Uterus (tissue), 4 donors: ENCODE measurements at places on chromosomes 7 and 10. TPM values are rescaled to one million over a fixed set of nuclear protein-coding genes. Genes with fewer than 3 reads are reported as not detected.

POLR2J2 gene
- 3.3 TPM for total RNA-seq

RARRES2 gene
- total RNA-seq = 128 TPM

NUTM2E gene
- not detected for total RNA-seq

OR2A12 gene
- total RNA-seq = not detected

SH2D4B gene
- 1.4 TPM for total RNA-seq

TACC2 gene
- 73.0 TPM for total RNA-seq

EPHA1 gene
- not detected for total RNA-seq

ASB10 gene
- total RNA-seq = not detected

SLC18A3 gene
- total RNA-seq = not detected

LIPN gene
- not detected for total RNA-seq

HTR7 gene
- 1.5 TPM for total RNA-seq

LRRC17 gene
- total RNA-seq = 180 TPM

GRCh38 chr10:77905086-77905748, 21.3 kb downstream of the DLG5 start:
- DNase-seq = no peak

GRCh38 chr10:47175181-47176123, 124.5 kb upstream of the GDF10 start:
- no peak for DNase-seq

- no peak for DNase-seq
Measured at GRCh38 chr10:76759681-76760080, 877.9 kb downstream of the KCNMA1 start.

DNA sequence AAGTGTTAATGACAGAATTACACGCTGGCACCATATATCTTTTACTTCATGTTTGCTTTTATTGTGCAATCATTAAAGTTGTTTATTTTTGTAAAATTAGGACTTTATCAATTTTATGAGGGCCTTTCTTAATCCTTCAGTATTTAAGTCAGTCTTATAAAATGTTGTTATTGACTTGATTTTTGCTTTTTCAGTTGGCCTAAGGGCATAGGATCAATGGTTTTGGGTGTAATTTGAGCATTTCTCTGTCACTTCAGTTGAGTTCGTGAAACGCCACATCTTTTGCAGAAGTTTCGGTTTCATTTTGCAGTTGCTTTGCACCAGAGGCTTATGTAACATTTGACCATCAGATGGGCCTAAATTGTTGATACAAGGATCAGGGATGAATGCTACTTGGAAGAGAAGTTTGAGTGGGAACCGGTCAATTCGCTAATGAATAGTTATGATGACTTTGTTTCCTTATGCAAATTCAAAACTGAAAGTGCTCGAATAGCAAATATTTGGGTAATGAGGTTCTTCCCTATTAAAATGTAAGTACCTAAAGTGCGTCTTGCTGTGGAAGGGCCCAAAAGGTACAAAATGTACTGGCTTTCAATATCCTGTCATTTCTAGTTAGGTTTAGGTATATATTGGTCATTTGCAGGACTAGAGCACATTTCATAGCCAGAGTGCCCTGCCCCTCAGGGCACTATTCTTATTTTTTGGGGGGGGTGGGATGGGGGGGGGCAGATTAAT, 340.9 kb downstream of the LRMDA start:
- no peak for DNase-seq

DNA sequence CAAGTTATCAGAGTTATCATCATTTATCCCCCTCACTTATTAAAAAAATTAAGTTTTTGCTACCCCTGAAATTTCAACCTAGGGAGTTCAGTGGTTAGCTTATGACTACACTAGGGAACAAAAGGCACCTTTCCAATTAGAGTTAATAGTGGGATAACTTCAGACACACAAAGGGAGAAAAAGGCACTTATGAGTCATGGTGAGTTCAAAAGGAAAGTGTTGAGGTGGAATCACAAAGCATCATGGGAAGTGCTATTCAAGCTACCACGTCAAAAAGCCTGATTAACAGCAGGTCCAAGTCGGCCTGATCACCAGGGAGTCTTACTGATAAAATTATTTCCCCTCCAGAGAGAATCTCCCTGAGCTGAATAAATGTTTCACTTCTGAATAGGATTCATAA, 165.7 kb downstream of the C7orf25 start:
- no peak for DNase-seq

DNA sequence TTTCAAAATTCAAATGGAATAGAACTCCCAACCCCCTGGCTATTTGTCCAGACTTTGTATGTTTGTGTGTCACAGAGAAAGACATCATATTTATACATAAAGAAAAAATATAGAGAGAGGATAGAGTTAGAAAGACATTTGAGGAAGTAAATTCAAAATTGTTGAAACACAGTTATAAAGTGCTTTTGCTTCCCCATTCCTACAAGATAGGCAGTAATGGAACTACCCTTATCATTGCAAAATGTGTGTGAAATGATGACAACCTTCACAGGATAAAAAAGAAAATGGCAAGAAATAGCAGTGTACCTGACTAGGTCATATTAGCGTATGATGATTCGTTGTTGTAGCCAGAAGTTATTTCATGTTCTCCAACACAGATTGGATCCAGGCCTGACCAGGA, 63.1 kb downstream of the FZD1 start:
- no peak for DNase-seq

GRCh38 chr7:44962483-44963251, 16.1 kb downstream of the MYO1G start:
- DNase-seq = no peak

- DNase-seq = no peak
Measured at GRCh38 chr7:48454750-48455192, 283.5 kb downstream of the ABCA13 start.

- no peak for DNase-seq
Measured at GRCh38 chr10:58780476-58780875, 267.8 kb downstream of the BICC1 start.

GRCh38 chr10:96921655-96922054, 89.6 kb downstream of the LCOR start:
- no peak for DNase-seq

- DNase-seq = no peak
Measured at GRCh38 chr10:681670-682318, 7.7 kb downstream of the DIP2C start.

DNA sequence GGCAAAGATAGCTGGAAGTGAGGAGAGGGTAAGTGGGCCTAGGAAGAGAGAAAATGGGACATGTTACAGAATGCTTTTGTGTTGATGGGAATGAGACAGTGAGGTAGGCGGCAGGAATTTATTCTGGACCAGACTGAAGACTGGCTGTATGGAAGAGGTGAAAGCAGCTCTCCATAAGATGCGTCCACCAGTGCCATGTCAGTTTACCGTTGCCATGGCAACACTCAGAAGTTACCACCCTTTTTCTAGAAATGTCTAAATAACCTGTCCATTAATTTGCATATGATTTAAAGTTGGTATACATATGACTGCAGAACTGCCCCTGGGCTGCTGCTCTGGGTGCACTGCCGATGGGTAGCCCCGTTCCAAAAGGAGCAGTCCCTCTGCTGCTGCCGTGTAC, 46.7 kb downstream of the RAB18 start:
- no peak for DNase-seq

DNA sequence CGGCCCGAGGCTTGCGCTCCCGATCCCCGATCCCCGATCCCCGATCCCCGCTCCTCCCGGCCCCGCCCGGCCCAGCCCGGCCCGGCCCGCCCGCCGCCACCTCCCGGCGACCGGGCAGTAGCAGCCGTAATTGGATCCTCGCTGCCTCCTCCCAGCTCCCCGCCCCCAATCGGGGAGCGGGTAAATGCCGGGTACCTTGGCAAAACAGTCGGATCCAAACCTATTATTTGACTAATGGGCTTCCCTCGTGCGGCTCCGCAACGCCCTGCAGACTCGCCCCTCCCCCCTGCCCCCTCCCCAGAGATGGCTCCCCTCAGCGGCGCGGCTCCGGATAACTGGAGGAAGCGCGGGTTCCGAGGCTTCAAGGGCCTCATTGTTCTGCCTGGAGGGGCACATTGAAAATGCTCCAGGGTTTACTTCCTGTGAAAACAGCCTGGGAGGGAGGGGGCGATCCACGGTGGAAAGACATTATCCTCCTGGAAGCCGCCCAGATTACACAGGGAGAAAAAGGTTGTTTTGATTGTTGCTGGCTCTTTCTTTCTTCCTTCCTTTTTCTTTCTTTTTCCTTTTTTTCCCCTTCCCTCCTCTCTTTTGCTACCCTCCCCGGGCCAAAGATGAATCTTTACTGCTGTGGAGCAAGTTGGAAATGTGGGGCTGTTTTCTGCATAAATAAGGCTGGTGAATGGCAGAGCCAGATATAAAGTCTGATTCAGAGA, 94.7 kb upstream of the ZMIZ1 start:
- peak; percentile 84 for DNase-seq

GRCh38 chr10:102452672-102453340, 1.5 kb upstream of the C10orf95 start:
- no peak for DNase-seq

GRCh38 chr10:103186128-103186527, 6.9 kb downstream of the NT5C2 start:
- DNase-seq = no peak

GRCh38 chr7:45123913-45124710, 12.6 kb upstream of the TBRG4 start:
- DNase-seq = no peak

DNA sequence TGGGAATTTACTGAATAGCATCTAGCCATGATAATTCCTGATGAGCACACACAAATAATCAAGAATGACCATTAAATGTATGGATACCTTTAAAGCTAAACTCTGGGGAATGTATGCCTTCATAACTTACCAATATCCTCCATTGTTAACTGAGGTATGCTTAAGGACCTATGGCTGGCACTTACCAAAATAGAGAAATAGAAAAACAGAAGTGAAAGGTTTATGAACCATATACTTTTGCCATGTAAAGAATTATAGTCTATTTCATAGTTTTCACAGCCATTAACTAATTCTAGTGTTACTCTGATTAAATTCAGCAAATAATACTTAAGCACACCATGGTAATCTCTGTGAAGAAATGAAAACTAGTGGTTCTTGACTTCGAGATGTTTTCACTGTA, 1360.6 kb upstream of the LRRTM3 start:
- no peak for DNase-seq

GRCh38 chr7:29956487-29956836, 33.1 kb downstream of the SCRN1 start:
- DNase-seq = no peak

DNA sequence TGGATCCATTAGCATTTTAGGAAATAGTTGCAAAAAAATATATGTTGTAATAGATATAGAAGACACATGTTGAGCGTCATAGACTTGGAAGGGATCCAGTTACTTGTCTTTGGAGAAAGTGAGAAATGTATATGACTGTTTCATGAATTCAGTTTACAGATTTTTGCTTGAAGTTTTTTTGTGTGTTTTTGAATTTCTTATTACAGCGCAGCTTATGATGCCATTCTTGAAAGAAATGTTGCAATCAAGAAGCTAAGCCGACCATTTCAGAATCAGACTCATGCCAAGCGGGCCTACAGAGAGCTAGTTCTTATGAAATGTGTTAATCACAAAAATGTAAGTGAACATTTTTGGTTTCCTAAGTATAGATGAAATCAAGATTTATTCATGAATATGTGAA, 98.2 kb downstream of the MAPK8 start:
- DNase-seq = no peak

GRCh38 chr7:28239823-28240204, 59.2 kb upstream of the JAZF1 start:
- no peak for DNase-seq

DNA sequence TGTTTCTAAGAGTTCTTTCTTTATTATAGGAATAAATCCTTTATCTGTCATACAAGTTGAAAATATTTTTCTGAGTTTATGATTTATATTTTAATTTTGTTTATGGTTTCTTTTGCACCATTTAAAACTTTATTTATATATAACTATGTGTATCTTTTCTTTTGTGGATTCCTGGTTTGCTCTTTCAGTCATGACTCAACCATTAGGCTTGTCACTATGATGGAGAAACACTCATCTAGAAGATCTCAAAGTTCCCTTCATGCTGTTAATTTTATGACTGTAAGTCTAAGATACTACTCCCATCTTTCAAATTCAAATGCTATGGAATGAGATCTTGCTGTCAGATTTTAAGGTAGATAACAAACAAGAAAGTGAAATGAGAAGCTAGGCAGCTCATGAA, 199.5 kb downstream of the INHBA start:
- no peak for DNase-seq

GRCh38 chr7:52261057-52261456, 774.4 kb upstream of the POM121L12 start:
- no peak for DNase-seq

GRCh38 chr10:83533290-83533689, 606.0 kb upstream of the GHITM start:
- no peak for DNase-seq

DNA sequence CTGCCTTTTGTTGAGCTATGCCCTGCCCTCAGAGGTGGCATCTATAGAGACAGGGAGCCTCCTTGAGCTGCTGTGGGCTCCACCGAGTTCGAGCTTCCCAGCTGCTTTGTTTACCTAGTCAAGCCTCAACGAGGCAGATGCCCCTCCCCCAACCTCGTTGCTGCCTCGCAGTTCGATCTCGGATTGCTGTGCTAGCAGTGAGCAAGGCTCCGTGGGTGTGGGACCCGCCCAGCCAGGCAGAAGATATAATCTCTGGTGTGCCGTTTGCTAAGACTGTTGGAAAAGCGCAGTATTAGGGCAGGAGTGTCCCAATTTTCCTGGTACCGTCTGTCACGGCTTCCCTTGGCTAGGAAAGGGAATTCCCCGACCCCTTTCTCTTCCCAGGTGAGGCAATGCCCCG, 88.4 kb upstream of the CDK6 start:
- DNase-seq = no peak

GRCh38 chr10:47041396-47042198, 130.4 kb downstream of the PTPN20 start:
- DNase-seq = no peak

GRCh38 chr10:106198275-106198674, 966.2 kb downstream of the SORCS1 start:
- no peak for DNase-seq

- DNase-seq = no peak
Measured at GRCh38 chr10:127227663-127228062, 31.3 kb upstream of the INSYN2A start.

- no peak for DNase-seq
Measured at GRCh38 chr7:12436896-12437535, 33.4 kb upstream of the VWDE start.

GRCh38 chr10:70682920-70683600, 10.8 kb downstream of the ADAMTS14 start:
- DNase-seq = no peak
